MV-4-11 (cell line): ENCODE measurements at places on chromosomes 4 and X.
A peak's percentile ranks its signal among the peaks of the same experiment; 100 is the strongest.

GRCh38 chr4:84841435-84841834, 125.1 kb downstream of the WDFY3 start:
- DNase-seq, result no peak

DNA sequence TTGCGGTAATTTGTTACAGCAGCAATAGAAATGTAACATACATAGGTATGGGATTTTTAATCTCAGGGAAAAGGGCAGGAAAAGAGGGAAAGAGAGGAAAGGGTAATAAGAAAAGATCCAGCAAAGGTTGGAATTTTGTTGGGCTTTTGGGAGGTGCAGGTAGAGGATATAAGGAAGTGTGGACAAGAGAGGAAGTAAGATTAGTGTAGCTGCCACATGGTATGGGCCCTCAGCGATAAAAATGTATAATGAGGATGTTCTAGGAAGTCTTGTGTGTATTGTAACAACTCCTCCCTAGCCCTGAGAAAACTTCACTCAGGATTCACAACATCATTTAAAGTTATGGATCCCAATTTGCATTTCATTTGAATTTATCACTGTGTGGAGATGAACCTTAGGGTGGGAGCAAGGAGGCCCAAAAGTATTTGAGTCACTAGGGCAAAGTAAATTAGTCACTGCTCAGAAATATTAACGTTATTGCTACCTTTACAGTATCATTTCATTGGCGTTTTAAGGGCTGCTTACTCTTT, 2.8 kb upstream of the IL21 start:
- DNase-seq, result peak; percentile 3

- DNase-seq, result no peak
These were observed 104.0 kb downstream of the NEUROG2 start for GRCh38 chr4:112411781-112412550.

DNA sequence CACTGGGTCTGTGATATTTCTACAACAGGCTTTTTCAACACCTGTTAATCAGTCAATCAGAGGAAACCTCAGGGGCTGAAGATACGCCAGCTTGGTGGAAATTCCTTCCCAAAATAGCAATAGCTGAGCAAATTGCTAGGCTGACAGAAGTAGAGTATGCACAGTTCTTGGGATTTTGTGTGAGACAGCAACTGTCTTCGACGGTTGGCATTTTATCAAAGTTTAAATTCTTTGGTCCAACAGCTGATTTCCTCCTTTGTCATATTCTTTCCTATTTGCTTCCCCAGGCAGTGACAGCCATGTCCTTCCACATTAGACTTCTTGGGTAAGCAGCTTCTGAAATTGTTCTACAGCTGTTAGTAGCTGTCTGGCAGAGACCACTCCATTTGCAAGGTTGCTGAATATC, 8.0 kb upstream of the PALLD start:
- no peak for DNase-seq

- no peak for DNase-seq
These were observed 12.8 kb downstream of the EREG start for GRCh38 chr4:74377714-74378113.

DNA sequence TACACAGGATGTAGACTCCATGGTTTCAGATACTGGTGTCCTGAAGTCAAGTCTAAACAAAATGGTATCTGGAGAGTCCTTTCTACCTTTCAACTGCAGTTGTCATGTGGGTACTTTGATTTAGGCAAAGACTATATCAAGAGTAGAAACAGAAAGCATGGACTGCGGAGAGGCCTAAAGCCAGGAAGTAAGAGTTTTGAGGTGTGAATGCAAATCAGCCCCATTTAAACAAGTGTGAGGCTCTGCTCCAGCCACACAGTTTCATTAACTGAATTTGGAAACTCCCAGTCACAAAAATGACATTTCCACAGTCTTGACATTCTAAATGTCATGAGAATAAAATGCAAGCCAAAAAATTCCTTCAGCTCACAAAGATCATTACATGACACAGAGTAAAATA, 87.2 kb upstream of the MCF2 start:
- DNase-seq, result no peak

DNA sequence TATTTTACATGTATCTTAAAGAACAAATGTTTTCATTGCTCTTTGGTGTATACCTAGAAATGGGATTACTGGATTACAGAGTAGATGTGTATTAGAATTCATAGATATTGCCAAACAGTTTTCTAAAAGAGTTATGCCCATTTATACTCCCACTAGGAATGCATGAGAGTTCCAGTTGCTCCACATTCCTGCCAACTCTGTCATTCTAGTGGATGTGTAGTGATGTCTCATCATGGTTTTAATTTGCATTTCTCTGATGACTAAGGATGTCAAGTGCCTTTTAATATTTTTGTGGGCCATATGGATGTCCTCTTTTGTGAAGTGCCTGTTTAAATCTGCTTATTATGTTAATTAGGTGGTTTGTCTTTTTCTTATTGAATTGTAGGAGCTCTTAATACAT, 65.6 kb upstream of the BMP2K start:
- no peak for DNase-seq

- no peak for DNase-seq
These were observed 52.1 kb upstream of the STOX2 start for GRCh38 chr4:183852910-183853547.

GRCh38 chr4:10046471-10046870, 25.2 kb upstream of the SLC2A9 start:
- DNase-seq, result no peak

- DNase-seq, result no peak
These were observed 5.7 kb upstream of the TMEM156 start for GRCh38 chr4:39037941-39038340.

- DNase-seq, result peak; percentile 93
These were observed 122.3 kb upstream of the TMEM164 start for GRCh38 chrX:109880629-109881028.

DNA sequence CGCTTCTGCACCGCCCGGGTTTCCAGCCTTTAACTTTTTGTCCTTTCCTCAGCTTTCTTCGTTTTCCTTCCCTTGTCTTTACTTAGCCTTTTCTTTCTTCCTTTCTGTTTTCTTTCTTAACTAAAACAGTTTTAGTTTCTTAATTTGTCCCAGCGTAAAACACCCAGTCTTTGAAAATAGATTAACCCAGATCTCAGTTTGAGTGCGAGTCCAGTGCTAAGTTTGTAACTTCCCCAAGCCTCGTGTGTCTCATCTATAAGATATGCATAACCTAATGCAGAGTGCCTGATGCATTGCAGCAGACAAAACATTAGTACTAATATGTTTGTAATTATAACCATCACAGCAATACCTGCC, 460 bp upstream of the GEMIN8 start:
- DNase-seq, result peak; percentile 8

DNA sequence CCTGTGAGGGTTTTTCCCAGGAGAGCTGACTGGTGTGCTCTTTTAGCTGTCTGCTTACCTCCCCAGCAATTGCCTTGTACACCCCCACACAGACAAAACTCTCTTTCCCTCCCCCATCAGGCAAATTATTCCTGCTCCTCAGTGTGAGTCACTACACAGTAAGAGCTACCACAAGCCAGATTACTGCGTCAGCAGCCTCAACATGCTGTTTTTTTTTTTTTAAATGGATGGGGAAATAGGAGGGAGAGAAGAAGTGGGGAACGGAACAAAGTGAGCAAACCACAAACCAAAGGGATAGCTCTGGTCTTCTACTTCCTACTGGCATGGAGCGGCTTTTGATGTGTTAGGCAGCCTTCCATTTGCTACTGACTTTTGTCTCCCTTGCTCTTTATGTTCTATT, 107.5 kb upstream of the ACSL4 start:
- DNase-seq, result peak; percentile 90

- DNase-seq, result no peak
These were observed 8.5 kb downstream of the PITX2 start for GRCh38 chr4:110614173-110614963.

- peak; percentile 10 for DNase-seq
These were observed 5.6 kb upstream of the CT45A1 start for GRCh38 chrX:135707880-135708279.
